ENCODE measurements at places on chromosomes 12 and 14.

GRCh38 chr14:100885196-100885595 is 18.3 kb downstream of the RTL1 start:
- DNase-seq: no peak

DNA sequence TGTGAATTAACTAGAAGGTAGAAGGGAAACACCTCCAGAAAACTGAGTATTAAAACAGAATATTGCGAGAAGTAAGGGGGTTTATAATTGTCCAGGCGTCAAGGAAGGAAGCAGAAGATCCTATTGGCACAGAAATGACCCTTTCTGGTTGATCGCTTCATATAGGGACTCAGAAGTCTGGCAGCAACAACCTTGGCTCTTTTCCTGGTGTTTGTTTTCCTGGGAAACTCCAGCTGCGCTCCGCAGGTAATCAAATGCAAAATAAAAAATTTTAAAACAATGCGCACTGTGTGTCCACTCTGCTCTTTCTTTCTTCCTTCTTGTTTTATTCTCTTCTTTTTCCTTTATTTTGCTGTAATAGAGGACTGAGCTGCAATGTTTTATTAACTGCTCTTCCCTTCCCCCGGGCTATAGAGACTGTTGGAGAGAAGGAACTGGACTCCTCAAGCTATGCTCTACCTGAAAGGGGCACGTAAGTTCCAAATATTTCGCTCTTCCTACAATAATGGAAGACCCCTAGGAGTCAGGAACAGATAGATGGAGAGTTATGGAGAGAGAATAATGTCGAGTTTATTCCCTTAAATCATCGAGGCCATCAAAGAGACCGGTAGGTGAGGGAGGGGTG is 737 bp downstream of the SPX start:
- DNase-seq: no peak

GRCh38 chr12:50546441-50547318 is 41.9 kb downstream of the DIP2B start:
- DNase-seq: no peak

DNA sequence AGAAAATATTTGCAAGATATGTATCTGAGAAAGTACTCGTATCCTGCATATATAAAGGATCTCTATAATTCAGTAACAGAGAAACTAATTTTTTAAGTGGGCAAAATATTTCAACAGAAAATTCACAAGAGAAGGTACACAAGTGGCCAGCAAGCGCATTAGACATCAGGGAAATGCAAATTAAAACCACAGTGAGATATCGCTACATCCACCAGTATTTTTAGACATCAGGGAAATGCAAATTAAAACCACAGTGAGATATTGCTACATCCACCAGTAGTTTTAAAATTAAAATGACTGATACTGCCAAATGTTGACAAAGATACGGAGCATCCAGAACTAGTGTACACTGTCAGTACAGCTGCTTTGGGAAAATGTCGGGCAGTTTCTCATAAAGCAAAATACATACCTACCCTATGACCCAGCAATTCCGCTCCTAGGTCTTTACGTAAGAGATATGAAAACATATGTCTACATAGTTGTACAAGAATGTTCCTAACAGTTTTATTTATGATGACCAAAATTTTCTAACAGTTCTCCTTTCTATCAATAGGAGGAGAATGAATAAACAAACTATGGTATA is 2.8 kb upstream of the KCNK13 start:
- DNase-seq: no peak

DNA sequence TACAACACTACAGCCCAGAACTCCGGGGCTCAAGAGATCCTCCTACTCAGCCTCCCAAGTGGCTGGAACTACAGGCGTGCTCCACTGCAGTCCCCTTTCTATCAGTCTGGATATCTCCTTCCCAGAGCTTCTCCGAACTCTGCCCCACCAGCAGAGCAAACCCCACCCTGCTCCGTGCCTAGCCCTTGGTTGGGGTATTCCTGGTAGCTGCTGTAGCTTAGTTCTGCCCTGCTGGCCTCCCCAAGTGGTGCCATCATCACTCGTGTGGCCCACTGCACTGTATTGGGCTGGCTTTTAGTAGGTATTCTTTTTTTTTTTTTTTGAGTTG is 9.5 kb downstream of the HSP90AA1 start:
- DNase-seq: no peak

GRCh38 chr14:54487771-54488170 is 1.0 kb downstream of the GMFB start:
- DNase-seq: no peak

Data from Calu3 (cell line).